ENCODE measurements at places on chromosomes 7 and 10. TPM values are rescaled to one million over a fixed set of nuclear protein-coding genes. Genes with fewer than 3 reads are reported as not detected.

STRA8 gene
- not detected for total RNA-seq

RTKN2 gene
- total RNA-seq, result not detected

SPDYE2 gene
- total RNA-seq, result not detected

SMURF1 gene
- 16.7 TPM for total RNA-seq

SLC26A3 gene
- total RNA-seq, result not detected

ZNF503 gene
- total RNA-seq, result not detected

OPN4 gene
- not detected for total RNA-seq

PPP1R9A gene
- total RNA-seq, result not detected

COL17A1 gene
- not detected for total RNA-seq

MASTL gene
- 18.3 TPM for total RNA-seq

ANXA8 gene
- total RNA-seq, result not detected

CARD11 gene
- total RNA-seq, result 87.2 TPM

DNA sequence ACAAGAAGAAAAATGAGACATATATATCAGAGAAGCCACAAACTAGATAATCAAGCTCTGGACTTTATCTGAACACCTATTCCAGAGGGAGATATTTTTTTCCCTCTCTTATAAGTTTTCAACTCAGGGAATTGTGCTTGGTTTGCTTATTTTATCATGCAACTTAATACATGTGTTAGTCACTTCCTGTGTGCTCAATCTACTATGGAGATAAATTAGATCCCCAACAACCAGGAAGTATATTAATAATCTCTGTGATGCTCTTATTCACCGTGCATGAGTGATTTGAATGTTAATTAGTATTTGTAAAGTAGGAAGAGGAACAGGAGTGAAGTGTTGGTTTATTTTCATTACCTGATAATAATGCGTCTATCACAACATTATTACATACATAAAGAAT is 38.8 kb upstream of the ZNF365 start:
- no peaks in the 10 kb centered on the region for H3K36me3 ChIP-seq
- H3K4me3 ChIP-seq, result no peak overlapping the region
- H3K27me3 ChIP-seq, result no peaks in the 10 kb centered on the region
- no peak for DNase-seq

GRCh38 chr7:43834463-43835251 is 34.7 kb downstream of the MRPS24 start:
- peak; percentile 71 for DNase-seq
- no peaks in the 10 kb centered on the region for H3K36me3 ChIP-seq
- H3K4me1 ChIP-seq, result peaks cover 13% of the 10 kb centered on the region
- peak overlapping the region; percentile 64 for H3K4me3 ChIP-seq
- no peak overlapping the region for H3K27ac ChIP-seq

DNA sequence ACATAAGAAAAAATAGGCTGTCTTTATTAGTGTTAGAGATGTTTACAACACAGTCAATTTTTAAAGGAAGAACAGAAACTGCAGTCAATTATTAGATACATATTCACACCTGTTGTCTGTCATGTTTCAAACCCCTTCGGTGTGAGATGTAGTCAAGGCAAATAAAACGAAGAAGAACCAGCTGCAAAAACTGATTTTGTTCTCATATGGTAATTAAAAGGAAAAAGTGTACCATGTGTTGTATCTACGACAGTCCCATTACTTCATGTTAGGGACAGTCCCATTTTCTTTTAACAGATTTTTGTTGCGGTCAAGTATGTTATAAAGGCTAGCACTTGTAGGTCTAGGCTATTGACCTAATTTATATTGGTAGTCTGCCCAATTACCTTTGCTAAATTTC is 149.4 kb downstream of the LRRN3 start:
- no peaks in the 10 kb centered on the region for H3K36me3 ChIP-seq
- H3K4me1 ChIP-seq, result no peaks in the 10 kb centered on the region
- no peaks in the 10 kb centered on the region for H3K27me3 ChIP-seq
- no peak overlapping the region for H3K4me3 ChIP-seq
- H3K27ac ChIP-seq, result no peak overlapping the region
- no peak for DNase-seq

GRCh38 chr10:10587744-10588393 is 429.8 kb upstream of the CELF2 start:
- H3K4me3 ChIP-seq, result no peak overlapping the region
- DNase-seq, result no peak
- H3K27me3 ChIP-seq, result no peaks in the 10 kb centered on the region
- peaks cover 21% of the 10 kb centered on the region for H3K4me1 ChIP-seq

- H3K4me1 ChIP-seq, result no peaks in the 10 kb centered on the region
- no peaks in the 10 kb centered on the region for H3K27me3 ChIP-seq
- no peak overlapping the region for H3K4me3 ChIP-seq
- no peak overlapping the region for H3K27ac ChIP-seq
Observed at GRCh38 chr7:9835199-9835598, 1138.5 kb upstream of the PHF14 start.

DNA sequence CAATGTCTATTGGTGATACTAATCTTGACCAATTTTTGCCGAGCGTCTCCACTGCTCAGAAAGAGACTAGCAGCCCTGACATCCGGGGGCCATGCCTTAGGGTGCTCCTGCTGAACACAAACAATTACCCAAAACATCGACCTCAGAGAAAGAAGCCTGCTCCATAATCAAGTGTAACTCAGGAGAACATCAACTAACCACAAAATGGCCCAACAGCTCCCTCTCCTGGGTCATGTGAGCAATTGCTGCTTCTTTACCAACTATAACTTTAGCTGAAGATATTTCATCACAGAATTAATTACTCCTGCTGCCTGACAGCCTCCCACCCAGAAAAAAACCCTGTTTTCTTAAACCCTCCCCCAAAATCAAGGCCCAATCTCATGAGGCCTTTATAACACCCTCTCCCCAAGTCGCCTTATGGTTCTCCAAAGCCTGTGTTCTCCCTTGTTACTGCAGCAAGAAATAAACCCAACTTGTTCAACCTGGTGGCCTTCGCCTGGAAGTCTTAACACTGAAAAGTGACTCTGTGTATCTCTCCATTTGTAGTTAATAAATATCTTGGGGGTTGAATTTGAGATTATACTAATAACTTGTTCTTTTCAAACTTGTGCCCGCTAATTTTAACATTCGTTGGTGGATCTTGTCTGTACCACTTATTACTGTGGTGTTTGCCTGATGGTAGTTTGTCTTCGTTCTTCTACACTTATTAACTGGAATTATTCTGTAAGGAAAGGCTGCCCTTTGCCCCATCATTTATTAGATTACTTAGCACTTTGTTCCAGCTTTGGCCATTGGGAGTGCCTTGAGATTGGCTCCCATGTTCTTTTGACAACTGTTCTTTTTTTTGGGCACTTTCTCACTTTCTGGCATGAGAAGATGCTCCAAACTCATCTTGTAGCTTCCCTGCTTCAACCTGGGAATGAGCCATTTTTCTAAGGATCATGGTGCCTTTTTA is 21.2 kb upstream of the RAMP3 start:
- peak; percentile 90 for DNase-seq
- no peak overlapping the region for H3K4me3 ChIP-seq
- H3K36me3 ChIP-seq, result no peaks in the 10 kb centered on the region

DNA sequence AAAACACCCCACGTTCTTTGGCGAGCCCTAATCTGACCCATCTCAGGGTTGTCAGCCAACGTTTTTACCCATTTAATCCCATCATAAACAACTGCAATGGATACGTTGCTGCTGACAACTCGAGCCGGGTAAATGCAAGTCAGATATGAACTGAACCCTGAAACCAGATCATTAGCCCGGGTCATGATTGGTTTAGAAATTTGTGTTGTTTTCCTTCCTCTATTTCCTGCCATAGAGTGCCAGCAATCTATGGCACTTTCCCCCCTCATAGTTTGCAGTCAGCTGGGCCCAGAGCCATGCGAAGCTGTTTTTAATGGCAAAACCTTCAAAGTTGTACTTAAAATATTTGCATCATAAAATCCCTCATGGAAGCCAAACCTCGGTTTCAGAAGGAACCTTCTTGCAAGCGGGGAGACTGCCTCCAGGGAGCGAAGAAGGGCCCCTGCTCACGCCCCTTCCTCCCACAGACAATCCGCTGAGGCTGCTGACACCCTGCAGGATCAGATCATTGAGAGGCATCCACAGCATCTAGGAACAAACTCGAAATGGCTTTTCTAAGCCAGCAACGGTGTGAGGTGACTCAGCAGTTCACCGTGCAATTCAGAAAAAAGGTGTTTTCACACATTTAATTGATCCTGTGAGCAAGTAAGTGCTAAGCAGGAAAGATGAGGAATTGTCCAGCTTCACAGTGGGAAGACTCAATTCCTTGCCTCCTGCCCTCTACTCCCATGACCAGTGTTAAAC is 710.1 kb downstream of the PARD3 start:
- H3K4me3 ChIP-seq, result no peak overlapping the region
- no peaks in the 10 kb centered on the region for H3K27me3 ChIP-seq
- no peaks in the 10 kb centered on the region for H3K36me3 ChIP-seq
- DNase-seq, result no peak

DNA sequence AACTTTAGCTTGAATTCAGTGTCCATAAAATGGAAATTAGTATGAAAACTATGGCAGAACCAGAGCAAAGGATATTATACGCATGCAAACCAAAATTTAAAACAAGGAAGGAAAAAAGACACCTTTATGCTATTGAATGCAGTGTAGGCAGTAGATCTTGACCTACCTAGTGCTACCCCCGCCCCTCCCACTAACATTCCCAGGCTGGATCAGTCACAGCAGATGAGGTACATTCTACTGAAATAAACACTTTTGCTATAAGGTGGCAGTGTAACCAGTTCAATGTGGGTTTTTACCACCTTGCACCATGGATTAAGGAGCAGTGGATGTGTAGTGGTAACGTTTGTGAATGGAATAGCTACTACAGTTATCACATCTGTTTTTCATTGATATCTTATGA is 27.9 kb downstream of the SRI start:
- no peaks in the 10 kb centered on the region for H3K27me3 ChIP-seq
- no peaks in the 10 kb centered on the region for H3K36me3 ChIP-seq
- no peak overlapping the region for H3K4me3 ChIP-seq
- H3K4me1 ChIP-seq, result no peaks in the 10 kb centered on the region
- peak; percentile 19 for DNase-seq

GRCh38 chr10:4028027-4028471 is 243.0 kb upstream of the KLF6 start:
- H3K4me1 ChIP-seq, result no peaks in the 10 kb centered on the region
- H3K4me3 ChIP-seq, result no peak overlapping the region
- no peaks in the 10 kb centered on the region for H3K36me3 ChIP-seq
- H3K27ac ChIP-seq, result no peak overlapping the region
- no peaks in the 10 kb centered on the region for H3K27me3 ChIP-seq

- no peaks in the 10 kb centered on the region for H3K4me1 ChIP-seq
- no peak overlapping the region for H3K27ac ChIP-seq
- no peak for DNase-seq
- H3K36me3 ChIP-seq, result no peaks in the 10 kb centered on the region
- H3K27me3 ChIP-seq, result no peaks in the 10 kb centered on the region
- no peak overlapping the region for H3K4me3 ChIP-seq
Observed at GRCh38 chr7:40647719-40648118, 512.9 kb downstream of the SUGCT start.

DNA sequence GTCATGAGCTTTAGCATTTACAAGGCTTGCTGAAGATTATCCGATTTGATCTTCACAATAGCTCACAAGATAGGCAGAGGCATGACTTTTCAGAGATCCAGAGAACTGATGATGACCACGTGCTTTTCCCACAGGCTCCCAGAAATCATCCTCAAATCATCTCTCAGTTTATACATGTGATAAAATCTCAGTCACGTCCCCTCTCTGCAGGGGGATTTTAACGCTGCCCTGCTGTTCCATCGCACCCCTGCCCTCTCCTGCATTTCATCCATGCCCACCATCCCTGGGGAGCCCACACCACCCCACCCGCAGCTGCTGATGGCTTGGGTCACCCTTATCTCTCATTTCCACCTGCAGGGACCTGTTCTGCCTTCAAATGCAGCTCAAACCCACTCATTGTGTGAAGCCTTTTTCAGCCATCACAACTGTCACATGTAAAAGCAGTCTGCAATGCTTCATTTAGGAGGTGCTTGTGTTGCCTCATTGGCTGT is 141.8 kb downstream of the DIP2C start:
- H3K4me3 ChIP-seq, result no peak overlapping the region
- H3K27ac ChIP-seq, result no peak overlapping the region
- H3K36me3 ChIP-seq, result no peaks in the 10 kb centered on the region

DNA sequence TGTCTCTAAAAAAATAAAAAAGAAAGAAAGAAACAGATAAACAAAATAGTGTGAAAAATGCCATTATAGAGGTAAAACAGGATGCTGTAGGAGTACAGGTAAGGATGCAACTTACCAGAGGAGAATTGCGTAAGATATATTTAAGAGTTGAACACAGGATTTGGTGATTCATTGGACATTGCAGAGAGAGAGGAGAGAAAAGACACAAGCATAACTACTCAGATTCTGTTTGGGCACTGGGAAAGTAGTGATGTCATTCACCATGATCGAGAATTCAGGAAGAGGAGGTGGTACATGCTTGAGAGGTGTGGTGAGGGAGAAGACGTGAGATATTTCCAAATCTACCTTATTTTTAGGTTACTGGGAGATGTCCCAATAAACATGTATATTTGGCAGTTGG is 97.6 kb downstream of the AASS start:
- no peak overlapping the region for H3K4me3 ChIP-seq
- H3K36me3 ChIP-seq, result no peaks in the 10 kb centered on the region
- H3K27ac ChIP-seq, result no peak overlapping the region
- no peaks in the 10 kb centered on the region for H3K27me3 ChIP-seq
- DNase-seq, result no peak

- no peaks in the 10 kb centered on the region for H3K27me3 ChIP-seq
- H3K36me3 ChIP-seq, result no peaks in the 10 kb centered on the region
- peaks cover 12% of the 10 kb centered on the region for H3K4me1 ChIP-seq
- H3K27ac ChIP-seq, result no peak overlapping the region
Observed at GRCh38 chr7:107643407-107643806, 17.2 kb upstream of the SLC26A4 start.

GRCh38 chr10:23368816-23369640 is 24.4 kb upstream of the C10orf67 start:
- no peak overlapping the region for H3K4me3 ChIP-seq
- DNase-seq, result no peak

GRCh38 chr7:77536017-77536412 is 1.1 kb upstream of the PTPN12 start:
- H3K36me3 ChIP-seq, result no peaks in the 10 kb centered on the region
- no peak overlapping the region for H3K27ac ChIP-seq
- no peak for DNase-seq
- H3K27me3 ChIP-seq, result no peaks in the 10 kb centered on the region

DNA sequence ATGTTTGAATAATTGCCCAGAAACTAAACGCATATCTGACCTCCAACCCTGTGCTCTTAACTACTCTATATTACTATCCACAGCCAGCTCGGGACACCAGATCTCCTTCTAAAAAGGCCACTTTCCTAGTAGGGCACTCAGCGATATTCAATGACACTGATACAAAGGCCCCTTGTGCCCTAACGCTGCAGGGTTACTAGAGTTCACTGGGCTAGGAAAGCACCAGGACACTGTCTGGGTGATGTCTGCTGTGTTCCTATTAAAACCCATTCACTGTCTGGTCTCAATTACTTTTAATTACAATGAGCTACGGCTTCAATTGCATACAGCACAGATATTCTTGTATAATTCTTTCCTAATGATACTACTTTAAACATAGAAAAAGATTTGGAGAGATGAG is 91.7 kb downstream of the SORCS1 start:
- no peak for DNase-seq
- no peaks in the 10 kb centered on the region for H3K27me3 ChIP-seq
- no peaks in the 10 kb centered on the region for H3K4me1 ChIP-seq
- H3K36me3 ChIP-seq, result no peaks in the 10 kb centered on the region

GRCh38 chr7:158603773-158604755 is 16.4 kb upstream of the PTPRN2 start:
- no peak overlapping the region for H3K4me3 ChIP-seq
- no peaks in the 10 kb centered on the region for H3K4me1 ChIP-seq
- H3K36me3 ChIP-seq, result peaks cover 20% of the 10 kb centered on the region
- no peaks in the 10 kb centered on the region for H3K27me3 ChIP-seq
- no peak for DNase-seq
- H3K27ac ChIP-seq, result no peak overlapping the region
